Muscle of leg (tissue), 16 donors: ENCODE measurements at places on chromosomes 6 and 20.

DNA sequence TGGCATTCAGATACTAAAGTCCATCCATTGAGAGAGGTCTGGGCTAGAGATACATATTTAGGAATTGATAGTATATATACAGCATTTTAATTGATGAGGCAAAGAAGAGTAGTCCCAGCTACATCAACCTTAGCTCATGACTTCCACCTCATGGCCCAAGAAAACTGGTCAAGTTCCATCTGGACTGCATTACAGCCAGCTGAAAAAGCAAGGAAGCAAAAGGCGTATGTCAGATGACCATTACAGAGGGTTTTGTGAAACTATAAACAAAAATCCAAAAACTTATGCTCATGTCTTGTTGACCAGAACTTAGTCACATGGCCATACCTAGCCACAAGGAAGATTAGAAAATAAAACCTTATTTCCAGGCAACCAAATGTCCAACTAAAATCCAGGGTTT, 46.8 kb upstream of the RNF146 start:
- peak; percentile 79 for DNase-seq

- no peak for DNase-seq
Measured at GRCh38 chr20:50804437-50805348, 9.8 kb downstream of the BCAS4 start.

- DNase-seq: no peak
Measured at GRCh38 chr20:57146155-57146554, 120.3 kb downstream of the BMP7 start.

- no peak for DNase-seq
Measured at GRCh38 chr6:18976091-18976490, 588.9 kb downstream of the RNF144B start.

DNA sequence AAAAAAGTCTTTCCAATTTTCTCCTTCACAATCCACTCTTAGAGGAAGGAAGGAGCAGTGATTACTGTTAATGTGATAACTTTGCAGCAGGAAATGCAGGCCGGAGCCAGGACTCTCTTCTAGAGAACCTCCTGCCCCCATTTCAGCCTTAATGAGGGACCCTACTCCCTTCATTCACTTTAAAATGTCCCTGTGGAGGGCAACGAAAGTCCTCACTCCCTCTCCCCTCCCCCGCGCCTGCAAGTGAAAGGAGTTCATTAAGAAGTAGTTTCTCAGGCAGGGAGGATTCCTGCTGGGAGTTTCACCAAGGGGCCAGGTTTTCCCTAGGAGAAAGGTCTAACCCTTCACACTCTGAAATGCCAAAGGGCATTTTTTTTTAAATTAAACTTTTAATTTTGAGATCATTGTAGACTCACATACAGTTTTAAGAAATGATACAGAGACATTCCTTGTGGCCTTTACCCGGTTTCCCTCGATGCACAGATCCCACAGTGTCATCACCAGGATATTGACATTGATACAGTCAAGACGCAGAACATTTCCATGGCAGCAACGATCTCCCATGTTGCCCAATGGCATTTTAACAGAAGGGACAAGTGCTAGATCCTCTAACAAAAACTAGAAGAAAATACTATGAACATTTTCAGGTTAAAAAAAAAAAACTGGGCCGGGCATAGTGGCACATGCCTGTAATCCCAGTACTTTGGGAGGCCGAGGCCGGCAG, 6.8 kb upstream of the COMMD7 start:
- DNase-seq: no peak

- no peak for DNase-seq
Measured at GRCh38 chr6:155001482-155001881, 6.4 kb downstream of the TIAM2 start.

DNA sequence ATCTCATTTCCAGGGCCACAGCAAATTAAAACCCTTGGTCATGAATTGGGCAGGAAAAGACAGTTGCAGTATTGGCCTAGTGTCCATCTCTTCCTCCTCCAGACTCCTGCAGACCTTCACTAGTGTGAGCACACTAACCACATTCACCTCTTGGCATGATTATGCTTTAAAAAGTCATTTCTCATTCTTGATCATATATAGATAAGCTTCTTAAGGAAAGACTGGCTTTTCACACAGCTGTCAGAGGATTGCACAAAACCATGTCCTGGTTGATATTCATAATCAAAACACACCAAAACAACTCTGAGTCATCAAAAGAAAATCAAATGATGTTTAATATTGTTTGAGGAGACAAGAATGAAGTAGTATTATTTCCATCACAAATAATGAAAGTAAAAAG, 52.1 kb downstream of the TMEM200A start:
- no peak for DNase-seq

DNA sequence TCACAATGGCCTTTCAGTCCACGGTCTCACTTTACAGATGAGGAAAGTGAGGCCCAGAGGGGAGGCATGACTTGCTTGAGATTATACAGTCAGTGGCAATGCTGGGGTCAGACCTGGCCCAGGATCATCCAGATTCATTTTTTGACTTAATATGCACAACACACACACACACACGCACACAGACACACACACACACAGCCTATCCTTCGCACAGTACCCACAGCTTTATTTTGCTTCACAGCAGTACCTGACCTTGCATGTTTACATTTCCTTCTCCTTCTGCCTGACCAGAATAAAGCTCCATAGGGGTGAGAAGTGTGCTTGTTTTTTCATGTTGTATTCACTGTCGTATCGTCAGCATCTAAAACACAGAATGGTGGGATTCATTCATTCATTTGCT, 79.8 kb downstream of the VEGFA start:
- no peak for DNase-seq

DNA sequence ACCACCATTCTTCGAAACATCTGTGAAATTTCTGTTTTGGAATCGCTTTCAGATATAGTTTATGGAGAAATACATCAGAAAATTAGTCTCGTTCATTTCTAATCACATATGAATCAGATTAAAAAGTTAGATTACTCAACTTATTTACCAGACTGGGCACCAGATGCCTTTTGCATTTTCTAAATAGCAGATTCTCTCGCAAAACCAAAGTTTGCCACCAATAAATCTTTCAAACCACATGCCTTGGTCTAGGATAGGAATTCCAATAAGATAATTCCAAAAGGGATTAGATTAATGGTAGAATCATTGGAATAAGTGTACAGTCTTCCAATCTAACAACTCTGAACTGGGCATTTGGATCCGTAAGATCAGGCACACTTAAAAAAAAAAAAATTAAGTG, 160.4 kb upstream of the TAB2 start:
- no peak for DNase-seq

- DNase-seq: no peak
Measured at GRCh38 chr6:1591243-1591642, 18.5 kb upstream of the FOXC1 start.

DNA sequence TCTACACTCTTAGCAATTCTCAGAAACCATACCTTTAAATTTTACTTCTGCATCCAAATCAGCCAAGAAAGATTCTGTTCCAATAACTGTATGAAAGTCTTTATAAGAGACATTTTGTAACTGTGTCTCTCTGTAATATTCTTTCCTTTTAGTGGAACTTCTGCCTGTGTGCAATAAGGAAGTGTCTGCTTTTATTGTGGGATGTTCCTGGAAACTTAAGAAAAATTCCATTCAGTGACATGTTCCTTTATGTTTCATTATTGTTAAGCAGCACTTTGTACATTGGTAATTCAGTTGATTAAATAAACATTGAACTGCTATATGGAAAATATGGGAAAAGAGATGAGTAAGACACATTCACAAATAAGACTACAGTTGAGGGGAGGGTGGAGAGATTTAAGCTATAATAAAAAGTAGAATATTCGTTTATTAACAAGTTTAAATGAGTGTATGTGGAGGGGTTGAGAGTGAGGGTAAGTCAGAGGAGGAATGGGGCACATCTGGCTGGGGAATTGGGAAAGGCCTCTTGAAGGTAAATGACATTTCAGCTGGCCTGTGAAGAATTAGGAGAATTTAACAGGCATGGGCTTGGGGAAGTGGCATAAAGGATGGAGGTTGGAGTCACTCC, 11.9 kb downstream of the NUS1 start:
- DNase-seq: no peak
